Germinal center (tissue), 1 donor: ENCODE measurements at places on chromosomes 11 and 22.

DNA sequence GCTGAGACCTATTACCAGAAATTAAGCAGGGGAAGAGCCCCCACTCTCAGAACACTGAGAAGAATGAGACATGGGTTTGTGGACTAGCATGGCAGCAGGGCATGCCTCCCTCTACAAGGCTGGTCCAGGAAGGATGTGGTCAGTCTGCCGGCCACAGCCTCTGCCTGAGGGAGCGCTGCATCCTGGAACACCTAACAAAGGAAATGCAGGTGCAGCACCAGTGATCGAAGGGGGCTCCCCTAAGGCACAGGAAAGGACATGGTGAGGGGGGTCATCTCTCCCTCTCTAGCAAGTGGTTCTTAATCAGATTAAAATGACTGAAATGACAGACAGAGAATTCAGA is 40.6 kb upstream of the ARL14EP start:
- DNase-seq: no peak

- no peak for DNase-seq
Measured at GRCh38 chr11:126968915-126969314, 31.7 kb downstream of the KIRREL3 start.

GRCh38 chr11:27545946-27546345 is 39.4 kb upstream of the LIN7C start:
- no peak for DNase-seq

DNA sequence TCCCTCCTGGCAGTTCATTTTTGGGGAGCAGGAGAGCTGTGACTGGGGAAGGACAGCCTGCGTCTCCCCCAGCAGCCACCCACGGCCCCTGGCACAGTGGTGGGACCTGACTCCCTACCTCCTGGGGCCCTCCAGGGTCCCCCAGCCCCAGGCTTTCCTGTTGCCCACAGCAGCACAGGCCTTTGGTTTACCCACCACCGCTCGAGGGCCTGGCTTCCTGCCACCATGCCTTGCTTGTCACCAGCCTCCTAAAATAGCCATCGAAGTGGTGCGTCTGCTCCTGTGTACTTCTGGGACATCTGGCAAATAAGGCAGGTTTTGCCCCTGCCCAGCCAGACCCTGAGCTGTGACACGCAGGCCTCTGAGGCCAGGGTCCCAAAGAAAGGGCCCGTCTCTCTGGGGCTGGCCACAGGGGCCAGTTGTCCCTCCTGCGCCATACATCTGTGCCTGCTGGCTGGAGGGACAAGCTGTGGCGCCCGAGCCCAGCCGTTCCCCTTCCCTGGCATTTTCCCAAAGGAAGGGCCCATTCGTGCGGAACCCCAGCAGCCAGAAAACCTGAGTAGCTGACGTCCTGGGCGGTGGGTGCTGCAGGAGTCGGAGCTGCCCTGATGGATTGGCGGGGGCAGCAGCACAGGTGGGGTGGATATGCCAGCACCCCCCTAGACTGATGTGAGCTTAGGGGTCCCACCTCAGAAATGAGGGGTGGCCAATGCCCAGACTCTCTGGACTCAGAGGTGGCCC is 14.6 kb downstream of the PHLDA2 start:
- no peak for DNase-seq

GRCh38 chr11:33952805-33953204 is 60.9 kb upstream of the LMO2 start:
- DNase-seq: no peak

- no peak for DNase-seq
Measured at GRCh38 chr11:122038543-122038942, 77.5 kb downstream of the BLID start.

GRCh38 chr22:47372111-47372581 is 609.7 kb downstream of the TBC1D22A start:
- DNase-seq: no peak

GRCh38 chr22:47681411-47682165 is 919.1 kb downstream of the TBC1D22A start:
- no peak for DNase-seq

DNA sequence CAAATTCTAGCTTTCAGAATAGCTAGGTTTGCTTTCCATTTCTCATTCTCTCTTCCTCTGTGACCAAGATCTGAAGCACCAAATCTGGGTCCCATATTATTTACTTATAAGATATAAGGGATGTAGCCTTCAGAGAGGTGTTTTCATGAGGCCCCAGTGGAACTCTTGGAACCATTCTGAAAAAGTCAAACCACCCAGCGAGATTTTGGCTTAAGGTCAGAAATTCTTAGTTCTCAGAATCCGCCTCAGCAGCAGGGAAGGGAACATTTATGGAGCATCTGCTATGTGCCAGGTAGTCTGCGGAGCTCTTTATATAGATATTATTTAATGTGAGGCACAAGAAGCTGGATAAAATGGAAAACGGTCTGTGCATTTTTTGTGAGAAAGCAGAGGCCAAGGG is 6.3 kb downstream of the NAV2 start:
- no peak for DNase-seq

- peak; percentile 8 for DNase-seq
Measured at GRCh38 chr11:114348200-114349191, 51.8 kb downstream of the C11orf71 start.

GRCh38 chr11:69481393-69481844 is at the start of gene LINC01488:
Gene LINC01488, plus strand, starts transcription at chr11:69481663.
- DNase-seq: no peak

DNA sequence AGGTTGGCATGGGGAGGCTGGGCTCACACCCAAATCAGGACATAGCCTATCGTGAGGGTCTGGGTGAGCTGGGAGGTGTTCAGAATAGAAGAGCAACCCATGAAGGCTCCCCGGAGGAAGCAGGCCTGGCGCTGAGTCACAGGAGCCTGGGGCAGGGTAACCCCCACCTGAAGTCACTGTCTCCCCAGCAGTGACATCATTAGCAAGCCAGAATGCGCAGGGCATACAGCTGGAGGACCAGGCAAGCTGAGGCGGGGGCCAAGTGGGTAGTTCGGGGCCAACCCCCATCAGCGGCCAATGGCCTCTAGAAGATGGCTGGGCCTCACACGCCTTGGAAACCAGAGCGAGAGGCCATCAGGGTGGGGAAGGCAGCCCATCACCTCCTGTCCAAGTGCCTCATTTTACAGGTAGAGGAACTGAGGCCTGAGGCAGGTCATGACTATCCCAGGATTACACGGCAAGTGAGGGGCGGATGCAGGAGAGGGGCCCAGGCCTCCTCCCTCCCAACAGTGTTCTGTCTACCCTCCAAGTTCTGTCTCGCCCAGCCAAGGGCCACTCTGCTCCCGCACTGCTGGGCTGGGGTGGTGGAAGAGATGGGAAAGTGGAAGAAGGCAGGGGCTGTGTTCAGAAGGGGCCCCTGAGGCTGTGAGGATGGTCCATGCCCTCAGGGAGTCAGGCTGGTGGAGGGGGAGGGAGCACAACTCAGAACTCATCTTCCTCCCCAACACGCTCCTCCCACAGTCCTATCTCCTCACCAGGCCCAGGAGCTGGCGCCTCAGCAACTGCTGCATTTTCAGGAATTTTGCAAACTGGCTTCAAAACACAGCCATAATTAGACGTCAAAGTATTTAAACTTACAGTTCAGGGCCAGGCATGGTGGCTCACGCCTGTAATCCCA is 24.6 kb downstream of the RPL3 start:
- DNase-seq: no peak

GRCh38 chr11:25981998-25982397 is 349.9 kb upstream of the ANO3 start:
- peak; percentile 24 for DNase-seq

- DNase-seq: peak; percentile 53
Measured at GRCh38 chr11:2387266-2387987, 10.3 kb downstream of the CD81 start.

- peak; percentile 88 for DNase-seq
Measured at GRCh38 chr11:96215110-96215782, 127.7 kb downstream of the MAML2 start.

GRCh38 chr22:46640293-46641055 is 20.3 kb downstream of the GRAMD4 start:
- no peak for DNase-seq

DNA sequence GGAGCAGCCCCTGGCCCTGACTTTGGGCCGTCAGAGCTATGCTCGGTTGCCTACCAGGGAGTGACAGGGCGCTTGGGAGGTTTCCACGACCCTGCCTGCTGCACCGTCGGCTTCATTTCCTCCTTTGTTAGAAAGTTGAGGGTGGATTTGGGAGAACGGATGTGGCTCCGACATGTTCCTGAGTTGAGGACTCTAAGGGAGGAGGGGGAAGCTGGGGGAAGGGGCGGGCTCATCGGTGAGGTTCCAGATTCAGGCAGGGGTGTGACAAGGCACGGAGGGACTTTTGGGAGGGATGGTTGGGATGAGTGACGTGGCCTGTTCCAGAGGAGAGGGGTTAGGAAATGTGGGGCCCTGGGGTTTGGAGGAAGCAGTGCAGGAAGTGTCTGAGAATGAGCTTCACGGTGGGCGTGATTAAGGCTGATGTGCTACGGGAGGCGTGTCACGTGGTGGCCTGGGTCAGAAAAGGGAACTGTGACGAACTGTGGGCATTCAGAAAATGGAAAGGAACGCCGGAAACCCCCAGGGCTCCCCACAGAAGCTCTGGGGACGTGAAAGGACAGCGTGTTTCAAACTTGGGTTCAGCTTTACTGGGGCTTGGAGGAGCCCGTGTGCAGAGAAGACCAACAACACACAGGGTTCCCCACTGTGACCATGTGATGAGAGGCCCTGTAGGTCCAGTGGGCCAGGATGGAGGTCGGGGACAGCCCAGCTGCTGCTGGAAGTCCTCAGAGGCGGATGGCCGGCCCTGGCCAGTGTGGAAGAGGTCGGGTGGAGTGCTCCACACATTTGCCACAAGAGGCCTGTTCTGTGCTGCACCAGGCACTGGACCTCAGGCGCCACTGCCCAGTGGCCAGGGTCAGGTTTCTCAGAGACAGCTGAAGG is 2.8 kb downstream of the PARVB start:
- DNase-seq: peak; percentile 85

GRCh38 chr11:66066751-66067150 is 3.3 kb upstream of the PACS1 start:
- DNase-seq: no peak

GRCh38 chr11:19963697-19964387 is 196.4 kb downstream of the DBX1 start:
- DNase-seq: no peak

DNA sequence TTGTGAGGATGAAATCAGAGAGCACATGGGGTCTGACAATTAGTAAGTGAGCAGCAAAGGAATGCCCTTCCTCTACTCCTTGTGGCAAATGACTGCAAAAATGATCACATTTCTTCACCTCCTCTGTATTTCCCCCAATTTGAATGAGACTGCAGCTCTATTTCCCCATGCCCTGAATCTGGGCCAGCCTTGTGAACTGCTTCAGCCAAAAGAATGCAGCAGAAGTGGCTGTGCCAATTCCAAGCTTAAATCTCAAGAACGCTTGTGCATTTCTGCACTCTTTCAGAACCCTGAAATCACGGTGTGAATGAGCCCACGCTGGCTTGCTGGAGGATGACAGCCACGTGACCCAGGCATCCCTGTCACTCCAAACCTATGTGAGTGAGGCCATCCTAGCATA is 9.9 kb downstream of the SLC43A3 start:
- DNase-seq: no peak

DNA sequence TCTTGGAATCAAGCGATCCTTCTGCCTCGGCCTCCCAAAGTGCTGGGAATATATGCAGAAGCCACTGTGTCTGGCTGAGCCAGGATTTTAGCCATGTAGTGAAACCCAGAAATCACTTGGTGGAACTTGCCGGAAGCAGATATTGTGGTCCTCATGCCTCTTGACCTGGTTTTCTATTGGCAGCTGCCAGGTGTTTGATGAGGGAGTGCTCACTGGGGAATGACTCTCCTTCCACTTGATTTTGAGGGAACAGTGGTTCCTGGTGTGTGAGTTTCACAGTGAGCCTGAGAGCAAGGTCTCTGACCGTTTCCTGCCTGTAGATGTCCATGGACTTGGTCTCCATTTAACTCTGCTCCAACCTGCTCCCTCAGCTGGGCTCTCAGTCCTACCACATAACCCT is 34.7 kb upstream of the ELF5 start:
- DNase-seq: no peak

DNA sequence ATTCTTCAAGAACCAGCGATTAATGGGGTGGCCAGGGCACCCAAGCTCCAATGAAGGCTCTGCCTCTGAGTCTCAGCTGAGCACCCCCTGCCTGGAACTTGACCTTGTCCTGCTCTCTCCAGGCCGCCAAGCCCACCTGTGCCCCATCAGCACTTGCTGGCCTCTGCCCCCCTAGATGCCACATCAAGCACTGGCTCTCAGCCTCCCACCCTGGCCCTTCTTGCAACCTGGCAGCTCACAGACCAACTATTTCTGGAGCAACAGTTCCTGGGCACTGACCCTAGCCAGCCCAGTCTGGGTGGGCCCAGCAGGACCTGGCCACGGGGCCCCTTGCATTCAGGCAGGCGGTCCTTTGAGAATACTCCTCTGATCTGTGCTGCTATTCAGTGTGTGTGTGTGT is 98.8 kb upstream of the PITPNB start:
- DNase-seq: no peak

DNA sequence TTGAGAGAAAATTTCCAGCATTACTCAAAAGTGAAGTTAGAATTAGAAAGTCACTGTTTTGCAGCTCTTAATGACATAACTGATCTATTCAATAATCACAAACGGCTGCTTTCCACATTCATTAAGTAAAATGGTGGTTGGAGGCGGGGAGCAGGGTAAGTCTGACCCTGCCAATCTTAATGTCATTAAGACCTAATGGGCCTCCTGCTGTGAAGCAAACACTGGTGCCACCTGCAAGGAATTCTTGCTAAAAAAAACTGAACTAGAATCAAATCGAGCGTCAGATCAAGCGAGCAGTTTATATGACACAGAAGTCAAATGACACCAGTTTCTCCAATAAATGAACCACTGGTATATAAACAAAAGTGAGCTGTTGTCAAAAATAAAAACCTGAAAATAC is 351.5 kb downstream of the BRD1 start:
- DNase-seq: no peak

GRCh38 chr22:38171927-38172831 is 9.5 kb downstream of the PLA2G6 start:
- no peak for DNase-seq

- no peak for DNase-seq
Measured at GRCh38 chr22:38213319-38213989, 11.7 kb downstream of the MAFF start.

GRCh38 chr11:122661182-122661945 is 5.8 kb downstream of the UBASH3B start:
- no peak for DNase-seq

DNA sequence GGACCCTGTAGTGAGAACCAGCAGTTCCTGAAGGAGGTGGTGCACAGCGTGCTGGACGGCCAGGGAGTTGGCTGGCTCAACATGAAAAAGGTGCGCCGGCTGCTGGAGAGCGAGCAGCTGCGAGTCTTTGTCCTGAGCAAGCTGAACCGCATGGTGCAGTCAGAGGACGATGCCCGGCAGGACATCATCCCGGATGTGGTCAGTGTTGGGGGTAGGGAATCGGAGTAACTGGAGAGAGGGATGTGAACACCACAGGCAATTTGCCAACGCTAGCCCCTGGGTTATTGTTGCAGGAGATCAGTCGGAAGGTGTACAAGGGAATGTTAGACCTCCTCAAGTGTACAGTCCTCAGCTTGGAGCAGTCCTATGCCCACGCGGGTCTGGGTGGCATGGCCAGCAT is 19.9 kb downstream of the MADD start:
- no peak for DNase-seq
